ENCODE measurements at places on chromosomes 12 and 14.

- no peak for DNase-seq
Observed at GRCh38 chr14:77590845-77591485, 25.5 kb downstream of the SPTLC2 start.

DNA sequence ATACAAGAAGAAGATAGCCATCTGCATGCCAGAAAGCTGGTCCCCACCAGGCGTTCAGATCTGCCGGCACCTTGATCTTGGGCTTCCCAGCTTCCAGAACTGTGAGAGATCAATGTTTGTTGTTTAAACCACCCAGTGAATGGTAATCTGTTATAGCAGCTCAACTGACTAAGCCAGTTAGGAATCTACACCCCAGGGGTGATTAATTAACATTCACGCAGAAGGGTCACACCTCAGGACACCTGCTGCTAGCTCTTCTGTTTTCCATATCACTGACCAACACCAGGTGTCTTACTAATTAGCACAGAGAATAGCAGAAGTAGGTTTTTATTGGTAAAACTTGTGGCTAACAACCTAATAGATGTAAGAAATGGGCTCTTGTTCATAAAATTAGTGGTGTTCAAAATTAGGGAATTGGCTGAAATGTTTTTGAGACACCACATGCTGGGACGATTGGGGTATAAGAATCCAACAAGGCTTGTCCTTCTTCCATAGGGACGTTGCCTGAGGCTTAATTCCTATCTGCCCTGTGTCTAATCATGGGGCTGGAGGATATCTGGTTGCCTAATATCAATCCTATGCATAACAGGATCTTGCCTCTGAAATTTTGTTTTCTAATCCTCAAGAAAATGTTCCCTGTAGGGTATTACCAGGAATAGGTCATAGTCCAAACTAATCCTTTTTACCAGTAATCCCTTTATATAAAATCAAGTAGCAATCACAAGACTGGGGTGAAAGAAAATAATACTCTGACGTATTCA lies 42.0 kb upstream of the CHST11 start:
- no peak for DNase-seq

GRCh38 chr14:38904959-38905358 lies 198.1 kb downstream of the SEC23A start:
- DNase-seq = no peak

DNA sequence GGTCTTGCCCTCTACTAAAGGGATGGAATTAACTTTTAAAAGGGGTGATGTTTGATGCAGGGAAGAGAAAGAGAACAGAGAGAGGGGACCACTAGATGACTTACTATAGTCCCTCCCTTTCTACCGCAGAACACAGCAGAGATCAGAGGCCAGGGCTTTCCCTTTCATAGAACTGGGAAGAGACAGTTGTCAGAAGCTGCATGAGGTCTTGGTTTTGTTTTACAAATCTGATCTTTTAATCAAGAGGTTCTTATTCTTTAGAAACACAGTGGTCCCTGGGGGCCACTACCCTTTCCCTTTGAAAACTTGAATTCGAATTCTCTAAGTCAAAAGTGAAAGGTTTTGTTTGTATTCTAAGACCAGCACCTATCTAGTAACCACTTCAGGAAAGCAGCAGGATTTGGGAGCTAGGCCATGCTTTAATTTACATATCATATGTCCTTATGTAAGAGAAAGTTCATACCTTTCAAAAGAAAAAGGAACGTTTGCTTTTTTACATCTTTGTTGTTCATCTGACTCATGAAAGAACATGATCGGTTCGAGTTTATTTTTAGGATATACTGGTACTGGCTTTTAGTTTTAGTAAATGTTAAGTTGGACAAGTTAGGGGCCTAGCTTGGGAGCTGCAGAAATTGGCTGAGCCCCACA lies 6.3 kb downstream of the FBXL14 start:
- DNase-seq = no peak

GRCh38 chr12:127150028-127150427 lies 1116.9 kb upstream of the TMEM132C start:
- no peak for DNase-seq

DNA sequence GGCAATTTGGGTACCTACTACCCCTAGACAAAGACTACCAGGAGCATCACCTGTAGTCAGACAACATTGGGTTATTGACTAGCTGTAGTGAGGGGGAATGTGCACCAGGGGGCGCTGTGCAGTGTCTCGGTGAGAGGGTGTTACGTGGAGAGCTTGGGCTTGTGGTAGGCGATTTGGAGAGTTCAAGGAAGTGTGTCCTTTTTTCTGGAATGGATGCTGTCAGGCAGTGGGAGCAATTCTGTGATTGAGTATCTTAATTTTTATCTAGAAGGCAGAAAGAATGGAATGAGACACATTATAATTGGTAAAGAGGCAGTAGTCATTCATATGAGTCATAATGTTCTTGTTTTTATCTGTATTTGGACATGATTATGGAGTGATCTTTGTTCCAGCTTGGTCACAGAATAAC lies 187.7 kb downstream of the GALC start:
- no peak for DNase-seq

- DNase-seq = no peak
Observed at GRCh38 chr12:109760930-109761921, 47.6 kb downstream of the FAM222A start.

DNA sequence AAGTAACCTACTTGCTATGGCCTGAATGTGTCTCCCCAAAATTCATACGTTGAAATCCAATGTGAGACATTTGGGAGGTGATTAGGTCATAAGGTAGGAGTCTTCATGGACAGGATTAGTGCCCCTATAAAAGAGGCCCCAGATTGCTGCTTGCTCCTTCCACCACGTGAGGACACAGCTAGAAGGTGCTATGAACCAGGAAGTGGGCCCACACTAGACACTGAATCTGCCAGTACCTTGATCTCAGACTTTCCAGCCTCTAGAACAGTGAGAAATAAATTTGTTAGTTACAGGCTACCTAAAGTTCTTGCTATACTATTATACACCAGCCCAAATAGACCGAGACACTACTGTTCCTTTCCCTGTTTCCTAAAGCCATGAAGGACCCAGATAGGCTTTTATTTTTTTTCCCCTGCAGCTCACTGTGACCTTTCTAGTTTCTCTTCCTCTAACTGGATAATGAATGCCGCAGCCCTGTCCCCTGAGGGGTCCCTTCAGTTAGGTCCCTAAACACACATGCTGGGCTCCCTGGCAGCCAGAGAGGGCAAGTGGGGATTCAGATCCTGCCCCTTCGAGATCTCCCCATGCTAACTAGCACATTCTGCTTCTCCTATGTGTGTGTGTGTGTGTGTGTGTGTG lies 19.3 kb downstream of the SLC25A3 start:
- no peak for DNase-seq

Measured in nucleus accumbens (tissue), 56 donors.